ENCODE measurements at places on chromosomes 5 and 9.

DNA sequence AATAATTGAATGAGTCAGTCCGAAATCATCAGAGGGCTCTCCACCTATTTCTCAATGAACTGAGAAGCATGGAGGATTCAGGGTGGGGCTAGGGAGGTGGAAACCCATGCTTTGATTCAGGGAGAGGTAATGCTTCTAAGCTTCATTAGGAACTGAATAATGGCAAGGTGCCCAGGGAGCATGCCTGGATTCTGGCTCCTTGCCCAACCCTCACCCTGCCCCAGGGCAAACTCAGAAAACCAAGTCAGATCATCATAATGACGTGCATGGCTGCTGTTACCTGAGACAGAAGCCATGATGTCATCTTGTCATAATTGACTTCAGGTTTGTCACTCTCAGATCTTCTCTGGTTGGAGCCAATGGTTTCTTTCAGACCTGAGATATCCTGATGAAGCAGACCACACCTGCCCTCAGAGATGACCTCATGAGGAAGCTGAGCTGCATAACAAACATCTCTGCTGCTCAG lies 199.6 kb downstream of the SYK start:
- DNase-seq: peak; percentile 37

GRCh38 chr5:16934123-16934522 lies 2.0 kb downstream of the MYO10 start:
- peak; percentile 66 for DNase-seq

DNA sequence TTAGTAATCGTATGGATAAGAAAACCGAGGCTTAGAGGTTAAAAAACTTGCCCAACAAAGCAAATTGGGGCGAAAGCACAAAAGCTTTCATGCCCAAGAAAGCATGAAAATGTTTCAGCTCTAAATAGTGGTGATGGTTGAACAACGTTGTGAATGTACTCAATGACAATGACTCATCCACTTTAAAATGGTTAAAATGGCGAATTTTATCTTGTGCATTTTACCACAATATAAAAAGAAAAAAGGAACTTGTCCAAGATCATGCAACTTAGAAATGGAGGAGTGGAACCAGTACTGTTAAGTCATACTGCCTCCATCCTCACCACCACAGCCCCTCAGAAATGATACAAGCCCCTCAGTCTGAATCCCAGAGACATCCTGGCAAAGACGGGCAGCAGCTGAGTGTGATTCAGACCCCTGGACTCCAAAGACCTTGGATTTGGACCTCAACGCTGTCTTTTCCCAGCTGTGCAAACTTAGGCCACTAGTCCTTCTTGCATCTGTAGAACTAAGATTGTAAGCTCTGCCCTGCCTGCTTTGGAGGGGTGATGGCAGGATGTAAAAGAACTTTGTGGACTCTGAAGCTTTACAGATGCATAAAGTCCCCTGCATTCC lies 158.4 kb downstream of the GABBR2 start:
- DNase-seq: no peak

DNA sequence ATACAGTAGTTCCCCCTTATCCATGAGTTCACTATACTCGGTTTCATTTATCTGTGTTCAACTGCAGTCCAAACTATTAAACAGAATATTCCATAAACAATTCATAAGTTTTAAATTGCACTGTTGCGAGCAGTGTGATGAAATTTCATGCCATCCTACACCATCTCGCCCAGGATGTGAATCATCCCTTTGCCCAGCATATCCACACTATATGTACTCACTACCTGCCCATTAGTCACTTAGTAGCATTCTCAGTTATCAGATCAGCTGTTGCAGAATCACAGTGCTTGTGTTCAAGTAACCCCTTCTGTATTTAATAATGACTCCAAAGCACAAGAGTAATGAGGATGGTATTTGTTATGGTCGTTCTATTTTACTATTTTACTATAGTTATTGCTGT lies 51.5 kb downstream of the SHOC1 start:
- DNase-seq: peak; percentile 39

- DNase-seq: no peak
Observed at GRCh38 chr5:89168766-89169165, 285.8 kb upstream of the MEF2C start.

DNA sequence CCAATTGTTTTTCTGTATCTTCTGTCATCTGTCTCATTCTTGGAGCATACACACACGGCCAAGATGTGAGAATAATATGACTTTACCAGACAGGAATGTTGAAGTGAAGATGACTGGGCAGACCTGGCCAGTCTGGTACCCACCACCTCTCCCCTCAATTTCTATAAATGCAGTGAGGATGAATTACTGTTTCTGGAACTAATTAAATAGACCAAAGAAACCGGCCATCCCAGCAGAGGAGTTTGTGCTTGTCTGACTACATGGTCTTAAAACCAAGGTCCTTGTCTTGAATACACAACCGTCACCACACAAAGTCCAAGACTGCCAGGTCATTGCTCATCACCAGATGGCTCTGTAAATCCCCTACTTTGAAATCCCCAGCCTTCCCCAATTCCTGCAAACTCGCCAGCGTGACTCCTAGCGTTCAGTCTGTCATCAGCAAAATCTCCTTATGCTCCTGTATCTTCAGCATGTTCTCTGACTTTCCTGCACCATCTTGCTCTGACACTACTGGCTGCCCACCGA lies 147.2 kb downstream of the PDE4D start:
- DNase-seq: no peak

DNA sequence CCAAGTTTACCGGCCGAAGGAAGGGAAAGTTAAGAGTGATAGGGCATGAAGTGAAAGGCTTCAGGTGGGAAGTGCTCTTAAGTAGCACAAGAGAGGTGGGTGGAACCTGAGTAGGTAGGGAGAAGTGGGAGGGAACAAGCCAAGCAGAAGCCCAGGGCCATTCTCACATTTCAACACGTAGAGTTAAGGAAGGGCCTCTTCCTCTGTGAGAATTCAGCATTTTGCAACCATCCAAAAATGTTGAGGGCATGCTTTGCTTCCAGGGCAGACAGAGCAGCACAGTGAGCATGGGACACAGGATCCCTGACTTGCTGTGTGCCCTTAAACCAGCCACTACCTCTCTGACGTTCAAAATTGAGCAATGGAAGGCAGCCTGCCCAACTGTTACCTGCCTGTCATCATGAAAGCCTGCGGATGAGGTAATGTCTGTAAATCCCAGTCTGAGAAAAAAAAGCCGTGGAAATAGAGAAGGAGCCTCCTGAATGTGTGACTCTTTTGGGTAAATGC lies 3.3 kb downstream of the CYFIP2 start:
- peak; percentile 53 for DNase-seq

DNA sequence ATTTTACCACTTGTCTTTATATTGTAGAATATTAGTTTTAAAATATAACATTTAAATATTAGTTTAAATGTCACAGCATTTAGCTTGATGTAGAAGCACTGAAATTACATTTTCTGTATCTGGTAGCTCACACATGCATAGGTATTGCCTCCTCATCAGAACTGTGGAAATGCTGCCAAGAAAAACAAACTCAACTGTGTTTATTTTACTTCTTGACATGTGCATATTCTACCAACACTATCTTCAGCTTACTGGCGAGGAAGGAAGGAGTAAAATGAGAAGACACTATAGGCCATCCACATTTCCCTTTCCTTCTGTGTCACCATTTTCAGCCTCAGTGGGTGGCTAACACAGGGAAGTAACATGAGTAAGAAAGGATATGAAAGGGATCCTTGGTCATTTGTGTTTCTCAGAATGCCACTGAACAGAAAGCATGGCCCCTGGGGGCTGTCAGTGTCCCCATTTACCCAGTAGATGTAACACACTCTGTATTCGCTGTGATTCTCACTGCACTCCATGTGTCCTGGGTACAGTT lies 81.0 kb upstream of the HTR4 start:
- DNase-seq: no peak

GRCh38 chr5:147734894-147735293 lies 47.6 kb downstream of the JAKMIP2 start:
- no peak for DNase-seq

GRCh38 chr5:43313854-43314457 lies 744 bp upstream of the HMGCS1 start:
- peak; percentile 56 for DNase-seq

DNA sequence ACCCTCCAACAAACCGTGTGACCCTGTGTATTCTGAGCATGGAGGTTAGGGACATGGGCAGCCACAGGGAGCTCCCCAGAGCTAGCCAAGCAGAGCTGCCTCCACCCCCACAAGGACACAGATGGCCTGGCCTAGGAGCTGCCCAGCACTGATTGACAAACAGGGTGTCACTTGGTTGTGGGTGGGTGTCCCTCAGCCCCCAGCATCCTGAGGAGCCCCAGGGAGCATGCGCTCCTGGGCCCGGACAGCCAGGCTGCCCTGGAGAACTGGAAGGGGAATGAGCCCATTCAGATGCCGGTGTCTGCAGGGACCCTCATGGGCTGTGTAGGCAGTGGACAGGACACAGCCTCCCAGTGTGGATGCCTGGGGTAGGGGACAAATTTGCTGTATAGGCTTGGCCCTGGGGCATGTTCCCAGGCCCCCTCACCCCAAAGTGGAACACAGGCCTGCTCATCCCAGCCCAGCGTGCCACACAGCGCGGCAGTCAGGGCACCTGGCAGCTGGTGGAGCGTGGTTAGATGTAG lies 124.8 kb upstream of the LMX1B start:
- no peak for DNase-seq

GRCh38 chr5:135709208-135709575 lies 125.3 kb upstream of the SLC25A48 start:
- DNase-seq: no peak

DNA sequence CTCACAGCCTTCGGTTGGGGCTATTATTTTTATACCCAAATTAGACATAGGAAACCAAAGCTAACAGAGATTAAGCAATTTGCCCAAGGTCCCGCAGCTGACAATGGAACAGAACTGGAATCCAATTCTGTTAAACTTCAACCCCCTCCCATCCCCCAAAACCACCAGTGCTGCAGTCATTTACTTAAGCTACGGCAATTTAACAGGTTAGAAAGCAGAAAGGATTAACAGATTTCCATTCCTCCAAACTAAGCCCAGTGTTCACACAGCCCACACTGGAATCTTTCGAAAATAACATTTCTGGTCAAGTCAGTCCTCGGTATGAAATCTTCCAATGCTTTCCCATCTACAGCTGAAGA lies 1023.1 kb upstream of the DMAC1 start:
- no peak for DNase-seq

- no peak for DNase-seq
Observed at GRCh38 chr9:79945016-79945415, 373.3 kb downstream of the TLE4 start.

DNA sequence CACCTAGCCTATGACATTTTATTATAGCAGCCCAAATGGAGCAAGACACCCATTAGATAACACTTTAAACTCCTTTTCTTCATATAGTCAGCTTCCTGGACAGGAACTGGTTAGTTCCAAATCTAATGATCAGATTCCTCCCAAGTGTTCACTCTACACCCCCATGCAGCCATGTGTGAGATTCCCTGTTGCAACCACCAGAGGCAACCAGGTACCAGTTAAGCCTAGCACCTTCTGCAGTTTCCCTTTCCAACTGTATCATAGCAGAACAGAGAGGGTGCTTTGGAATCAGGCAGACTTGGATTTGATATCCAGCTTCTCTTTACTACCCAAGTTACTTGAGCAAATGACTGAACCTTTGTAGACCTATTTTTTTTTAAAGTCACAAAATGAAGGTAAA lies 296.6 kb upstream of the PCSK5 start:
- DNase-seq: no peak

GRCh38 chr9:131197160-131197911 lies 72.0 kb downstream of the NUP214 start:
- no peak for DNase-seq

DNA sequence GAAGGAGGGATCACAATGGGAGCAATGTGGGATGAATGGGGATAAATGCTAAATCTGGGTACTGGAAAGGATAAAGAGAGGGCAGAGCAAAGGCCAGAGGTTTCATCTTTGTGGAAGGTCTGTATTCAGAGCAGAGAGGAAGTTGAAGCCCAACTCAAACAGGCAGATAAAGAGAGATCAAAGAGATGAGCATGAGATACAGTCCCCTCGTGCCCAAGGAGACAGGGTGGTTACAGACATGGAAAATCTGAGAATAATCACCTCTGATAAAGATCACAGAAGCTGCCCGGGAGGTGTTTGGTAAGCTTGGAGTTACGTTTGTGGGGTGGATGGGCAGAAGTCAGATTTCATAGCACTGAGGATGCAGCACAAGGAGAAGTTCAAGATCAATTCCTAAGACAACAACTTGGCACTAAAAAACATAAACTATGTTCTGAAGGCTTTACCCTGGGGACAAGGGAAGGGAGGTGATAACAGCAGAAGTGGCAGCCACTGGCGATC lies 459 bp upstream of the ERAP2 start:
- DNase-seq: peak; percentile 44

GRCh38 chr9:116141864-116142561 lies 11.6 kb upstream of the PAPPA start:
- DNase-seq: no peak

DNA sequence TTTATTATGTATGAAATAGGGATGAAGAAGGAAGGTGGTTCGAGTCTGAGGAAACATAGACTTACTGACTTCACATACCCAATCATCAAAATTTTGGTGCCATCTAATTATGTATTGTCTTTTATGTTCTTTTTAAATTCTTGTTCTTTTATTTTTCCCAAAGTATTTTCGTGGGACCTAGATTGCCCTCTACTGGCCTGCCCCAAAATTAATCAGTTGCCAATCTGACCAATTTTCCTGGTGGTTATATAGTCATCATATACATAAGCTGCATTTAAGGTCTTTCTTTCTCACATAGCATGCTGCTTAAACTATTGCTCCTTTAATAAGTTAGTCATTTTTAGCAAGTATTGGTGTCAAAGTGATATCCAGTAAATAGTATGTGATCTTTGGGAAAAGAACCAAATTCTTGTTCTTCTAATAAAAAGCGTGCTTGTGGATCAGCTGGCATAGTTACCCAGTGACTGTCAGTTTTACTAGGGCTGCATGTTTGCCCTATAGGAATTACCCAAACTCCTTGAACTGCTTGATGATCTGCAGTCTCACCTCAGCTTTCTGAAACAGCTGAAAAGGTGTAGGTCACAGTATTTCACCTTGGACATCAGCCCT lies 223.5 kb downstream of the SH3GL2 start:
- DNase-seq: no peak

GRCh38 chr5:139908749-139909148 lies 113.1 kb downstream of the PSD2 start:
- DNase-seq: no peak

- no peak for DNase-seq
Observed at GRCh38 chr5:54772684-54773083, 212.7 kb downstream of the ESM1 start.
